Neural crest cell (in vitro differentiated cells): ENCODE measurements at places on chromosomes 13 and 19.

- no peak for DNase-seq
Measured at GRCh38 chr19:2952953-2953481, 8.2 kb upstream of the ZNF77 start.

- DNase-seq = no peak
Measured at GRCh38 chr13:98483601-98484288, 93.2 kb downstream of the STK24 start.

DNA sequence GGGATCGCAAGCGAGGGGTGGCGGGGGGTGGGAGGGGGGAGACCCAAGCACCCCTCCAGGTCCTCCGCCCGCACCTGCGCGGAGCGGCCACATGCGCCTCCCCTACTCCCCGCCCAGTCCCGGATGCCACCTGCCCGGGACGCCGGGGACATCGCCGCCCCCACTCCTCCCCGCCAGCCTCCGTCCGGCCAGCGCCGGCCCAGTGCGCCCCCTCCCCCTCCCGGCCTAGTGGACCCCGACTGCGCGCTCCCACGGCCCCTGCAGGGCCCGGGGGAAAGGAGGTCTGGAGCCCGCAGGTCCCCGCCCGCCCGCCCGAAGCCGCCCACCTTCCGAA lies 263 bp downstream of the RHPN2 start:
- no peak for DNase-seq

DNA sequence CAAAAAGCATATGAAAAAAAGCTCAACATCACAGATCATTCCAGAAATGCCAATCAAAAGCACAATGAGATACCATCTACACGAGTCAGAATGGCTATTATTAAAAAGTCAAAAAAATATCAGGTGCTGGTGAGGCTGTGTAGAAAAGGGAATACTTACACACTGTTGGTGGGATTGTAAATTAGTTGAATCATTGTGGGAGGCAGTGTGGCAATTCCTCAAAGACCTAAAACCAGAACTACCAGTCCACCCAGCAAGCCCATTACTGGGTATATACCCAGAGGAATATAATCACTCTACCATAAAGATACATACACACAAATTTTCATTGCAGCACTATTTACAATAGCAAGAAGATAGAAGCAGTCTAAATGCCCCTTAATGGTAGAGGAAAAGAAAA lies 529.9 kb downstream of the SLITRK1 start:
- no peak for DNase-seq

DNA sequence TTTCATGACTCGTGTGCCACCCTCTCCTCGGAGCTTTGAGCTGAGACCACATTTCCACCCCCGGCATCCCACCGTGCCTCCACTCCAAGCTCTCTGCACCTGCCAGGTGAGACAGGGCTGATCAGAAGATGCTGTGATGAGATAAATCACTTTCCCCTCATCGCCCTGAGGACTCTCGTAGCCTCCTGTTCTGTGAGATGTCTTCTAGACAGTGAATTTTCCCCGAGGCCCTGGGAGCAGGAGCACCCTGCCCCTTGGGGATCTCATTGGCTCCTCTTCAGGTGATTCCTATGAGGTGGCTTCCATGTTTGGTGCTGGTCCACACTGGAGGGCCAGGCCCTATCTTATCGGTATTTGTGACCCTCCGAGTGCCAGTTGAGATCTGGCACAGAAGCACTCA lies 154.0 kb upstream of the TSHZ3 start:
- no peak for DNase-seq

DNA sequence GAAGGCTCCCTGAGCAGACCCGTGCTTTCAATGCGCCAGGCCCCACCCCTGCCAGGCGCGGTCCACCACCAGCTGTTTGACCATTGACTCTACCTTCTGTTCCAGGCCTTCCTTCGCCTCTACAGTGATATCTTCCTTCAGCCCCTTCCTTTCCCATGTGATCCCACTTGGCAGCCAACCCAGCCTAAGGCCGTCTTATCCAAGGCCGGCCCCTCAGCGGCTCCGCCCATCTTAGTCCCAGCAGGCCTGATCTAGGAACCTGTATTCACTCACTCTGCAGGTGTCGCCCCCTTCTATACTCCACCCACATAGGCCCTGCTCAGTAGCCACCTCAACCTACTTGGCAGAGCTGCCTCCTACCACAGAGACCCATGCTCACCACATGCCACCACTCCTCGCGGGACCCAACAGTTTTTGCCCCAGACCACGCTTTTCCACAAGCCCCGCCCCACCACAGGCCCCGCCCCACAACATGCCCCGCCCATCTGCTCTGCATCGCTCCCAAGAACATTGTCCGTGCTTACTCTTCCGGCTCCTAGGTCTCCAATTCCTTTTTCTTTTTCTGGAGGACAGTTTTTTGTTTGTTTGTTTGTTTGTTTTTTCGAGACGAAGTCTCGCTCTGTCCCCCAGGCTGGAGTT lies 2.9 kb downstream of the RASIP1 start:
- DNase-seq = no peak

GRCh38 chr19:41862445-41862986 lies 2.5 kb downstream of the RPS19 start:
- no peak for DNase-seq

DNA sequence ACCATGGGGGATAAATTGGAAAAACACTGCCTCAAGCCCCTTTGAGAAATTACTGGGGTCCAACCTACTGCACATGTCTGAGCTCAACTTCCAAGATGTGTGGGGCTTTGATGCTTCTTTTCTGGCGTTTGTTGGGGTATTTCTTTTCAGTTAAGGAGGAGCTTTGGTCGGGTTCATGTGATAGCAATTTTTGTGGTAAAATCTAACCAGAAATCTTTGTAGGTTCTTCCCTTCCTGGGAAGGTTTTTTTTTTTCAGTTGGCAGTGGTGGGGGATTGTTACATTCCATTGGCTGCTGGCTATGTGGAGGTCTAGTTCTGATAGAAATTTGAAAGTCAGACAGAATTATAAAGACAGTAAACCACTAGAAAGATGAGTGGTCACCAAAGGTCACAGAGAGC lies 327.8 kb downstream of the ATP8A2 start:
- DNase-seq = no peak

DNA sequence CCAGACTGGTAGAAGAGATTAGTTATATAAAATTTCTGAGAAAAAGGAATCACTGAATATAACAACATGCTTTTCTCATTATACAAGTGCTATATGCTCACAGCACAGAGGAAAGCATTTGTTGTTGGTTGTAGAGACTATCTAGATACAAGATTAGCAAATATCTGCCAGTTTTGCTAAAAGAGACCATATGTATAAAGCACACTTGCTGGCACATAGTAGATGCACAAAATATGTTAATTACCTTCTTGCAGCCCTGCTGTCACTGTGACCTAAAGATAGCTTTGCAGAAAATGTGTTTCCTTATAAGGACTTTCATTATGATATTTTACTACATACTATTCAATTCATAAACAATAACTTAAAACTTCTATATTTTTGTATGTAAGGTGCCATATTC lies 755.1 kb downstream of the PCDH9 start:
- DNase-seq = no peak

GRCh38 chr19:30453743-30454142 lies 81.6 kb downstream of the ZNF536 start:
- DNase-seq = no peak

GRCh38 chr19:46954502-46954992 lies 65.1 kb upstream of the NPAS1 start:
- DNase-seq = no peak
